ENCODE measurements at places on chromosomes 5 and 9.

GRCh38 chr9:27514551-27514950 lies 9.5 kb upstream of the IFNK start:
- DNase-seq, result no peak

DNA sequence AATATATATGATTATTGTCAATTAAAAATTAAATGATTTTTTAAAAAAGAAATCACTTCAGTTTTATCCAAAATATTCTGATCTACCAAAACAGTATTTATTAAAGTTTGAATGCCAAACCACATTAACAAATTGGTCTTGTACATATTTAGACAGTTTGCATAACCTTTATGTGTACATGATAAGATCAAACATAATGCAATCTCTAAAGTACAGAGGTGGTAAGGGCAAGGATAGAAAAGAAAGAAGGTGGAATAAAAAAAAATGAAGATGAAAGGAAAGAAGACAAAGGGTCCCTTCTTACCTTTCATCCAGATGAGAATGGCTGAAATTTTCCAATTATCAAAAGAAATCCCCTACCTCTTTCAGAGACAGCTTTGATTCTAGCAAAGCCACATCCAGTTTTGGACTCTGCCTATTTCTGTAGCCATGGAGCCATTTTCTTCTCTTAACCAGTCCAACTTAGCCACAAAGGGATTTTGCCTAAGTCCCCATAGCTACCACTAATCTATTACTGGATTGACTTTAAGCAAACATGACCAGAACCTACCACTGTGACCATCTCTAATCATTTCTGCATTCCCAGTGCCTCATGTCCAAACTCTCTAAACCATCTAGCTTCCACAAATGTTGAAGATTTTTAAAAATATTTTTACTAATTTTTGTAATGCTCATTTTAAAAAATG lies 133.3 kb upstream of the TRPM3 start:
- no peak for DNase-seq

DNA sequence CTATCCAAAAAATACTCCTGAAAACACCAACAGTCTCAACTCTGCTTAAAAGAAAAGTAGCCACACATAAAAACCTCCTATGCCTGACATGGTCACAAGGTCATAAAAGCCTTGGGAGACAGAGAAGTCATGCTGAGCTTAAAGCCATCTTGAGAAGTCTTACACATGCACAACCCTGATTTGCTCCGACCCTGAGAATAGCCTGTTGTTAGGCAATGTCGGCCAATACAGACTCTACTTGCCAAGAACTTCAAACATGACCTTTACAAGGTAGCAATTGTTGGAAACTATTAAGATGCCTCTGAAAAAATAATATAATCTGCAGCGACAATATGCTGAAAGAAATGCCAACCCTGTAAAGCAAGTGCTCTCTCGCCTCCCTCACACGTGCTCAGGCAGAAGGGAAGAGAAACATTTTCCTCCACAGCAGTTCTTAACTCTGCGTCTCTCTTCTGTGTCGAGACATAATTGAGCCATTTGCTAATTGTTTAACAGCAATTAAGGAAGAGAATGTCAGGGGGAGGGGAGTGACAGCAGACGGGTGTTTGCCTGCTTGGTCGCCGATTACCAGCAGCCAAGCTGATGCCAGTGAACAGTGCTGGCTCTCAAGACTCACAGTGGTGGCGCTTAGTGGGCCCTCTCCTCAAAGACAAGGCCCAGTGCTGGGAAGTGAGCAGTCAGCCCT lies 393.6 kb downstream of the SPOCK1 start:
- DNase-seq, result no peak

- DNase-seq, result no peak
These were observed 113.0 kb upstream of the TRIM32 start for GRCh38 chr9:116574027-116574679.

- DNase-seq, result no peak
These were observed 644.2 kb upstream of the SEMA6A start for GRCh38 chr5:117218789-117219188.

GRCh38 chr9:126169736-126170135 lies 156.9 kb upstream of the MVB12B start:
- DNase-seq, result no peak

- DNase-seq, result no peak
These were observed 90.4 kb downstream of the MVB12B start for GRCh38 chr9:126417043-126417442.

DNA sequence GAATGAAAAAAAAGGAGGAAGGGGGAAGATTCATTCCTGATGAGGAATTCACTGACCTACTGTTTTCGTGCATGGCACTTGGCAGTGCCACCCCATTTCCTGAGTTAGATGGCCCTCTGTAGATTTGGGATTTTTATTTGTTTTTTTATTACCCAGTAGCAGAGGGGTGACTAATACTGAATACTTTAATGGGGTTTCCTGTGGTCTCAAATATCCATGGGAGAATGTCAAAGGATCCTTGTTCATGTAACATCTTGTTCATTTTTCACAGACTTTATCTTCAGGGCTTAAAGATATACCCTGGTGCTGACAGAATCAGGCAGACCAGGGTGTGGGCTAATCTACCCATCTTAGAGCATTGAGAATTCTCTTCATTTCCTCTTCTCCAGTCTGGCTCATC lies 93.0 kb downstream of the MAMDC2 start:
- no peak for DNase-seq

- DNase-seq, result no peak
These were observed 299.0 kb downstream of the FBXL7 start for GRCh38 chr5:15799014-15799413.

DNA sequence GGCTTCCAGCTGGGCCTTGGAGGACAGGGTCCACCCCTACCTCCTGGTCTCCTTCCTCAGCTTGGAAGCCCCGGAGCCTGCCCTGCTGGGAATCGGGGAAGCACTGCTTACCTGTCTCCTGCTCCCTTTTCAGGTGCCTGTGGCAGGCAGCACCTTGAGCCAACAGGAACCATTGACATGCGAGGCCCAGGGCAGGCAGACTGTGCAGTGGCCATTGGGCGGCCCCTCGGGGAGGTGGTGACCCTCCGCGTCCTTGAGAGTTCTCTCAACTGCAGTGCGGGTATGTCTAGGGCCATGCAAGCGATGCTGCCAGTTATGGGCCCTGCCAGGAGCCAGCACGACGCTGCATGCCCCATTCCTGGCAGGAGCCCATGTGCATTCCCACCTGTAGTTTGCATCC lies 3.8 kb upstream of the CACFD1 start:
- no peak for DNase-seq

- no peak for DNase-seq
These were observed 514.5 kb upstream of the RGMB start for GRCh38 chr5:98258939-98259338.

DNA sequence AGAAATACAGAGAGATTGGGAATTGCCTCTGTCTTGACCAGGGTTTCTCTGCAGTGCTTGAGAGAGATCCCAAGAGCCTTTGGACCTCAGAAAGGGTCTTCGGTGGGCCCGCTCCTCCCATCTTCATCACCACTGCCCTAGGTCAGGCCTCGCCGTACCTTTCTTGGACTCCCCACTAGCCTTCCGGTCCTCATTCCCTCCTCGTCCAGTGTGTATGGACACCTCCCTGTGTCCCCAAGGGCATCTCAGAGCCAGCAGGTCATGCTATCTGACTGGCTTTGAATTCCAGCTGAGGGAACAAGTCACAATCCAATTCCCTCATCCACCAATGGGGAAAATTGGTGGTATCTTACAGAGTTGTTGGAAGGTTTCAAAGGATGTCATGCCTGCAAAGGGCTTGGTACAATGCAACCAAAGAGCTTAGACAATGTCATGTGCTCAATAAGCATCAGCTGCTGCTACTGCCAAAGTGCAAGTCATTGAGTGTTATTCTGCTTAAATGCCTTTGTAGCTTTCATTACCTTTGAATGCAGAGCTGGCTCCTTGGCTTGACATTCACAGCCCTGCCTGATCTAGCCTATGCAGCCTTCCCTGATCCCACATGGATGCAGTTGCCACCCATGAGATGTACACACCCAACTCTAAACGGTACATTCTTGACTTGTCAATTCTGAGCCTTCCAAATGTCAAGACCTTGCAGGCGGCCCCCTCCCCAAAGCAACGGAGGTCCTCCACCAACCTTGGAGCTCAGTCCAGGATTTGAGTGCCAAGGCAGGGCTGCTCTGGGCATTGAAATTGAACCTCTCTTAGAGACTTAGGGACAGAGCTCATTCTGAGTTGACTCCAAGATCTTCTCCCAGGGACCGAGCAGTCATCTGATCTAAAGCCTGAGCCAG lies 58.0 kb downstream of the HRH2 start:
- no peak for DNase-seq
